Naive B cell (primary cell): ENCODE measurements at places on chromosomes 2 and 18. TPM values are rescaled to one million over a fixed set of nuclear protein-coding genes. Genes with fewer than 3 reads are reported as not detected.

GRCh38 chr2:169027234-169027633 lies 3.9 kb downstream of the ABCB11 start:
- no peak for DNase-seq

KHK gene
- polyA plus RNA-seq: 5.5 TPM

DNA sequence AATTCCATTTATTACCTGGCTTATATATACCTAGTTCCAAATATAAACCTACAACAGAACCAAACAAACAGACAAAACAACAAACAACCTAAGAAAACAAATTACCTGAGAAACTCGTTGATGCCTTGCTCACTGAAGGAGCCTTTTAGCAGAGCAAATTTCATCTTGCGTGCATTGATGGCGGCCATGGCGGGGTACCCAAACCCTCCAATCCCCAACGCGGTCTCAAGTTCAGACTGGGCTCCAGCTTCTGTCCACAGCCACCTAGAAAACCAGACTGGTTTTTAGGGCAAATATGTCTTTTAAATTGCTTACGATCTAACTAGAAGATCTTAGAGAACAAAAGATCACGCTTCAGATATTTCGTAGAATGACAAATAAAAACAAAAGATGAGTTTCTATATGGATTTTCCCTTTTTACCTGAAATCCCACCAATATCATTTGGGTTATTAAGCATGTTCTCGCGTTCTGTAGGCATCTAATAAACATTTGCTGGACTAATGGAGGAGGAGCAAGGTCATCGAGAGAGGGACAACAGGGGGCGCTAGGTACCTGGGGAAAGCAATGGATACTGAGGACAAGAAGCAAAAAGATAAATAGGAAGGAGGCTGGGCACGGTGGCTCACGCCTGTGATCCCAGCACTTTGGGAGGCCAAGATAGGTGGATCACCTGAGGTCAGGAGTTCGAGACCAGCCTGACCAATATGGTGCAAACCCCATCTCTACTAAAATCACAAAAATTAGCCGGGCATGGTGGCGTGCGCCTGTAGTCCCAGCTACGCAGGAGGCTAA lies 25.2 kb downstream of the PDIA6 start:
- DNase-seq: no peak

- DNase-seq: no peak
These were observed 99.0 kb downstream of the MGAT5 start for GRCh38 chr2:134352844-134353243.

DNA sequence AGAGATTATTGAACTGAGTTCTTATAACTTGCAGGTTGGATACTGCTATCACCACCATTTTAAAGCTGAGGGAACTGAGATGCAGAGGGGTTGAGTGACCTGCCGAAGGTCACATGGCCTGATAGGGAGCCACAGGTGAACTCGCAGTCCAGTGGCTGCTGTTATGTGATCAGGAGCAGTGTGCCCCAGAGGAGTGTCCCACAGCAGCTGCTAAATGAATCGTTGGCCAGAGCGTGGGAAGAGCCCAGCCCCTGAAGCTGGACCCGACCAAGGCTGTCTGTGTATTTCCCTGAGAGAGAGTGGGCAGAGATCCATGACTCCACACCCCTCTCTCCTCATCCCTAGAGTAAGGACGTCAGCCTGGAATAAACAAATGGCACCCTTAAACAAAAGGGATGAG lies 26.7 kb upstream of the PRLH start:
- no peak for DNase-seq

KRCC1 gene
- 75.8 TPM for polyA plus RNA-seq

- DNase-seq: no peak
These were observed 89.5 kb upstream of the DPP10 start for GRCh38 chr2:114352988-114353387.

DNA sequence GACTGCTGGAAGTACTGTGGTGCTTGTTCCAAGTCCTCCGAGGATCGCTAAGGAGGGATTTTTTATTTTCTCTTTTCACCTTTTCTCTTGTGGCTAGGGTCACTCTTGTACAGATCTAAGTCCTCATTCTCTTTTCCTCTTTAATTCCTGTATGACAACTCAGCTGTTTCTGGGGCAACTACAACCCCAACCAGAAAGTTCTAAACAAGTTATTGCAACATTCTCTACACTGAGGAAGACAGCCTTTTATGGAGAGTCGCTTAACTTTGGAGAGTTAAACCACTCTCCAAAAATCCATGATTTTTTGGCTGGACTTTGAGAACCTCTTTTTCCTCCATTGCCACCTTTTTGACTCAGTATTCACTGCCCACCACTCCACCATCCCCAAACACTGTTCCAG lies 74.0 kb upstream of the SESTD1 start:
- DNase-seq: no peak

GPR39 gene
- not detected for polyA plus RNA-seq

- DNase-seq: no peak
These were observed 339.0 kb upstream of the MEIS1 start for GRCh38 chr2:66095820-66096345.

UBXN4 gene
- polyA plus RNA-seq: 99.0 TPM

DNA sequence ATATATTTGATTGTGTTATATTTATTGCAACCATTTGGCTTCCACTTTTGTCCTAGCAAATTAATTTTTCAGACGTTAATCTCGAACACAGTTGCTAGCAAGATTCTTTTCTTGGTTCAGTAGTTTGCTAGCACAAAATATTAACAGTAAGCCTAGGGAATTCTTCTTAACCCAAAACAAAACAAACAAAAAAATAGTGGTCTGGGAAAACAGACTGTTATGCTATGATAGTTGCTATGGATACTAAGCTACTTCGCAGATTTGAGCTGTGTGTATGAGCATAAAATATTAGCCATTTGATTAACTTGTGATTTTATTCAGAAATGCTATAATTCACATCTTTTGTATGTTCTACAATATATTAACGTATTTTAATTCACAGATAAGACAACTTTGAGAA lies 541.5 kb upstream of the NETO1 start:
- DNase-seq: no peak

DNA sequence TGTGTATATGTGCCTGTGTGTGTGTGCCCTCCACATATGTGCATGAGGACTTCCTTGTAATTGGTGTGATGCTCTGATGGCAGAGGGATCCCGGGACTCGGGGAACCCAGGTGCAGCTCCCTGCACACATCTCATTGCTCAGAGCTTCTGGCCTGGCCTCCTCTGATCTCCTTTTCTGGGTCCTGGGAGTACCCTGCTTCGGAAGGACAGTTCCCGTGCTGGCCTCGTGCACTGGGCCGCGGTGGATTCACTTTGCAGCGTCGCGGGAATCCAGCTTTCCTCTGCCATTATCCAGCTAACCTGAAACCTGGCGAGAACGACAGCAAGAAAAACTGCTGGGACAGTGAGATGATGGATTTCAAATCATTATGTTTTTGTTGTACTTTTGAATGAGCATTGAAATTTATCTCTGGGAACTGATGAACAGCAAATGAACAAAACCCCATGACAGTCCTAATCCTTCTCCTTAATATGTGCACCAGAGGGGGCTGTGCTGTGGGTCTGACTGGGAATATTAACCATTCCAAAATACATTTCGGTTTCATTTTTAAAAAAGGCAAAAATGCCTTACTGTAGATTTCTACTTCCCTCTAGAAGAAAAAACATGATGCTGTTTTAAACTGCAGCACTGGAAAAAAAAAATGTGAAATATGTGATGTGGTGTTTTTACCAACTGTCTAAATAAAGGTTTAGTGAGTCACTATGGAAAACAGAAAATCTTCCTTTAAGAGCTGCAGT lies 78.2 kb downstream of the PTGR3 start:
- no peak for DNase-seq

DNA sequence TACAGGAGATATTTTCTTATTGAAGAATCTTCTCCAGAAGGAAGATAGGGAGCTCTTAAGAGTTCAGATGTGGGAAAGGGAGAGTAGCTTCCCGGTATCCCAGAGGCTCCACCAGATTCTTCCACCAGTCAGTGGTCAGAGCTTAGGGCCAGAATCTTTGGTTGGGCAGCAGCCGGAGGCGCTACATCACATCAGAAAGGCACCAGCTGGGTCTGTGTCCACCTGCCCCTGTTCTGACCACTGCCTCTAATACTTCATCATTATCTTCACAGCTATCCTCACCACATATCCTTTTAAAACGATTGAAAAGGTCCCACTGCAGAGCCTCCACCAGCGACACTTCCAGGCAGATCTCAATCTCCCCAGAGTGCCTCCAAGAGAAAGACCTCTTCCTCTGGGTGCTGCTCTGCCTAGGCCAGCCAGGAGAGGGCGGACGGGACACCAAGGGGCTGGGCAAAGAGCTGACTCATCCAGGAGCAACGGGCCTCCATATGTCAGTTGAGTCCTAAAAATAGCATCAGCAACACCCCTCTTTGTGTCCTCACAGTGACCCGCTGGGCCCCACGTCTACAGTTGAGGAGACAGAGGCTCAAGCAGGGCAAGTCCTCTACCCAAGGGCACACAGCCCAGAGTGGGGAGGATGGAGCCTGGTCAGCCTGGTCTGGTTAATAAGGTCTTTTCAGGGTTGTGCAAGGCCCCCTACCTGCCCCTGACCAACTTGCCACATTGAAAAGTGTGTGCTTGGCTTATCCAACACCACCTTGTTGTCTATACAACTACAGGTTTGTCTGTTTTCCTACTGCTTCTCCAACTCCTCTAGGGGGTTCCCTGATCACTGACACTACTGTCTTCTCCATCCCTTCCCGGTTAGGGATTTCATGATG lies 81.2 kb downstream of the ADD2 start:
- DNase-seq: no peak

GRCh38 chr2:47006374-47007222 lies 91.0 kb upstream of the MCFD2 start:
- no peak for DNase-seq

SATB2 gene
- polyA plus RNA-seq: not detected

SGPP2 gene
- polyA plus RNA-seq: 0.15 TPM

DNA sequence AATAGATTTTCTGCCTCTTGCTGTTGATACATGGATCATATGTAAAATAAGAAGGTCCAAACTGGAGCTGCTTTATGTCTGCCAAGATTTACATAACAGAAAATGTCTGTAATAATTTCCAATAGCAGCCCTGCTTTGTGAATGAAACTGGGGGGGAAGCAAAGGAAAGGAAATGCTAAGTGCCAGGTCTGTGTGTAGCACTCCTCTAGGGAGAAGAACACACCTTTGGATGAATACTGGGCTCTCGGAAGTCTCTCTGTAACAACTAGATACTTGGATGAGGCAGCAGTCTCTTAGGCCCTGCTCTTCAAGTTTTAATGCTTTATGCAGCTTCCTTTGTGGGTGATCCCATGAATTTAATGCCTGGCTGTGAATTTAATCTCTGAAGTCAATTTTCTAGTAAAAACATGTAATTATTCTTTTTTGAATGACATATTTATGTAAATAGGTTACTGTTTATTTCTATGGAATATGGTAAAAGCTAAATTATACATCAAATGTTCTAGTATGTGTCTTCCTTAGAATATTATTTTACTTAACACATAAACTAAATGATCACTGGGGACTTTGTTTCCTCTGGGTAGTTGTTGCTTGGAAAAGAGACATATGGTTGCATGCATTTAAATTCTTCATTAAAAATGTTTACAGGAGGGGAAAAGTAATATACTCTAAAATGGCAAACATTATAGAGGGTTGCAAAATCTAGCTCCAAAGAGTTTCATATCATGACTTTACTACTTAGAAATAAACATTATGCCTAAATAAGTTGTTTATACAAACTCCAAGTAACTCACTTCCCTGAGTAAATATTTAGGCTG lies 336.6 kb upstream of the CWC22 start:
- no peak for DNase-seq

CFAP65 gene
- polyA plus RNA-seq: not detected

DNA sequence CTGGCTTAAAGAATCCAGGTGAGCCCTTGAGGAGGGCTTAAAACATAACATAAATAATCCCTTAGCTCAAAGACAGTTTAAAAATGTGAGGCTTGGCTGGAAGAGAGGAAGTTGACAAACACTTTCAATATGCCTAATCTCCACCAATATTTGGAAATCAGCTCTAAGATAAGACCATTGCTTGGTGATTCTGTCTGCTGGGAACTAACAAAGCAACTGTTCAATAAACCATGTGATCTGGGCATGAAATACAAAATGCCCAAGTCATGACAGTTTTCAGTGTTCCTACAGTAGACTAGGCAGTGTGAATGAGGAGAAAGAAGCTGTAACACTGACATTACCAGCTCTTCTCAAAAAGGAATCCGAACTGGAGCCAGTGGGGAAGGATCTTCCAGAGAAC lies 10.7 kb downstream of the MFF start:
- DNase-seq: no peak

SERPINB10 gene
- polyA plus RNA-seq: not detected

- no peak for DNase-seq
These were observed 45.6 kb downstream of the MTCL1 start for GRCh38 chr18:8750954-8751415.

DNA sequence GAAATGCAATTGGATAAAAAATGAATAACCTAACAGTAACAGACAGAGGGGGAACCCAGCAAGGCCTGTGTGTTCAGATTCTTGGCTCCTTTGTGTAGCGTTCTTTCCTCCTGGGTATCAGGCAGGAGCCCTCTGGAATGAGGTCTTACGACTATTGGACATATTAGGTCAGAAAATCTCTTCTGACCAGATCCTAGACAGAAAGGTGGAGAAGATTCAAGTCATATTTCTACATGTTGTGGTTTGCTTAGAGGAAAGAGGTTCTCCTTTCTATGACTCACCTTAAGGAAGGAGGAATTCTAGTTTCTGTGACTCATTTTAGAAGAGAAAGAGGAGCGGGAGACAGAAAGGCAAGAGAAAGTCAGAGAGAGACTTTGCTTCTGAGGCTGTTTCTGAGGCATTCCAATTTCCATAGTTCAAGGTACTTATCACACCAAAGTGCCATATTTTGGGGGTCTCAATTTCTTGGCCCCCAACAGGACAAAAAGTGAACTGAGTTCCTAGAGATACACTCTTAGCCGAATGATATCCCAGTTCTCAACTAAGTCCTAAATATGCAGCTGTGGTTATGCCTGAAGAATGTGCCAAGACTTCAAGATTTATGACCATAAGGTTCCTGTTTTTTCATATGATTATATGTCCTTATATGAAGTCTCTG lies 618.6 kb downstream of the ZEB2 start:
- DNase-seq: no peak

DNA sequence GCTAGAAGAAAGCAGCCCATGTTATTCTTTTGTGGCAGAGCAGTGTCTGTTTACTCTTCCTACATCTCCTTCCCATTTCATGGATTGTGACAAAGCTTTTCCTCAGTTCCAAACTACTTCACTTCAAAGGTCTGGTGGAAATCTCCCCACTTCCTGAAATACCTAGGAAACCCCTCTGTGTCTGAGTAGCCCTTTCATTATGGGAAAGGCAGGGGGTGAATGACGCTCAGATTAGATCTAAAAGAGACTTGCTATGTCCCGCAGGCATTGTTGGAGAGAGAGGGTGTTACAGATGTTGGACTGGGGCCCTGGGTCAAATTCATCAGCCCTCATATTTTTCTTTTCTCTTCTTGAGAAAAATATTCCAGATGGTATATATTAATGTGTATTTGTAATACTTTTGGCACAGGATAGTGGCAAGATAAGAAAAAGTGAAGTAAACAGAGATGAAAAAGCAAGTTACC lies 675.0 kb downstream of the IRS1 start:
- no peak for DNase-seq

DSC3 gene
- polyA plus RNA-seq: not detected

PLEKHH2 gene
- not detected for polyA plus RNA-seq

GRCh38 chr2:228728961-228729360 lies 542.1 kb downstream of the PID1 start:
- no peak for DNase-seq

ERMN gene
- 0.56 TPM for polyA plus RNA-seq
